ENCODE measurements at places on chromosomes 4 and X.
A peak's percentile ranks its signal among the peaks of the same experiment; 100 is the strongest.

GRCh38 chr4:56468097-56468422, 643 bp downstream of the SRP72 start:
- DNase-seq: peak; percentile 26

DNA sequence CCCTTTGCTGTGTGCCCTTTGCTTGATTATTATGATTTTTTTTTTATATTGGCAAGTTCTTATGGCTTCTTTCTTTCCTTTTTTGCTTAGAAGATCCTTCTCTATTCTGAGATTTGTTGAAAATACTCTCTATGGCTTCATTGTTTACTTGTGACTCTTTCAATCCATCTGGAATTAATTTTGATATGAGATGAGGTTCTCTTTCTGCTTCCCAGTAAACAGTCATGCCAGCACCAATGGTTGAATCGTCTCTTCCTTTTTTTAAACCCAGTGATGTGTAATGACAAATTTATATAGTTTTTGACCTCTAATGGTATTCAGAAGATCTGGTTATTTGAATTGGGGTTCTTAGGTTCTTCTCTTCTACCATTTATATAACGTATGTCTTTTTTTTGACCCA, 121.8 kb downstream of the ARHGAP10 start:
- no peak for DNase-seq

GRCh38 chr4:43816116-43816515, 632.5 kb downstream of the KCTD8 start:
- no peak for DNase-seq

DNA sequence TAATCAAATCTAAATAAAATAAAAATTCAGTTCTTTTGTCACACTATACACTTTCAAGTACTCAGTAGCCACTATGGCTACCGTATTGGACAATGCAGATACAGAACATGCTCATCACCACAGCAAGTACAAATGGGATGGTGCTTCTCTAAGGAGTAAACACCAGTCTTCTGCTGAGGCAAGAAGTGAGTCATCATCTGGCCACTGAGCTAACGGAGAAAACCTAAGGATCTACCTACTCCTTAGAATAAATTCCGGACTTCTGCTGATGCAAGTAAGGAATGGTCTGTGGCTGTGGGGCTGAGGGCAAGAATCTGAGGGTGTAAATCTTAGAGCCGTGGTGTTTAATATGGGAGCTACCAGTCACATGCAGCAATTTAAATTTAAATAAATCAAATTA, 11.3 kb upstream of the RBMXL3 start:
- DNase-seq: no peak

GRCh38 chrX:139881572-139881971, 51.3 kb downstream of the ATP11C start:
- DNase-seq: no peak

DNA sequence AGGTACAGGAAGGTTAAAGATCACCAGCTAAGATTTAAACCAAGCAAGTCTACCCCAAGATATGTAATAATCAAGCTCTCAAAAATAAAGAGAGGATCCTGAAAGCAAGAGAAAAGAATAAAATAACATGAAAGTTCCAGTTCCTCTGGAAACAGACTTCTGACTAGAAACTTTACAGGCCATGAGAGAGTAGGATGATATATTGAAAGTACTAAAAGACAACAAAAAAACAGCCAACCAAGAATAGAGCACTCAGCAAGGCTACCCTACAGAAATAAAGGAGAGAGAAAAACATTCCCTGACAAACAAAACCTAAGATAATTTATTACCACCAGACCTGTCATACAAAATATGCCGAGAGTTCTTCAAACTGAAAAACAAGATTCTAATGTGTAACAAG, 450.5 kb downstream of the ARAP2 start:
- no peak for DNase-seq

DNA sequence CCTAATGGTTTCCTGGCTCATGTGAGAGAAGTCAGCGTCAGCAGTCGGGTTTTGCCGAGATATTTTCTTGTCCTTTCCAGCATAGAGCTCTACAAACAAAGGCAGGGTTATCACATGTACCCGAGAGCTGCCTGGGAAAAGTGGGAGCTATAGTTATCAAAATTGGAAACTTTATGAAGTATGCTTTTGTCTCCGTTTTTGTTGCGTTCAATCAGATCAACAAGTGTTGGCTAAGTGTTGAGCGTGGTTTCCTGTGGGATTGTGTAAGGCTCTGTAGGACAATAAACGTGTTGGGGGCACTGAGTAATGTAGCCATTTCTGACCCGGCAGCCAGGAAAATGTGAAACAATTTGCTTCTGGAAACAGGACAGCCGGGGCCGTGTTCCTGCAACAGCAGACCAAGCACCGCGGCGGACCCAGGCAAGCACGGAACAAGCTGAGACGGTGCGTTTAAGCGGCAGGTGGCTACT, at the start of gene BMX:
Gene BMX (plus strand): TSS at position 311 of the 470 bp plus-strand sequence. CDS start 7,547 bp downstream, outside the sequence.
- DNase-seq: no peak

- peak; percentile 17 for DNase-seq
Observed at GRCh38 chrX:154751203-154751668, 359 bp upstream of the GAB3 start.

- no peak for DNase-seq
Observed at GRCh38 chr4:2913168-2913567, 50.0 kb downstream of the NOP14 start.

DNA sequence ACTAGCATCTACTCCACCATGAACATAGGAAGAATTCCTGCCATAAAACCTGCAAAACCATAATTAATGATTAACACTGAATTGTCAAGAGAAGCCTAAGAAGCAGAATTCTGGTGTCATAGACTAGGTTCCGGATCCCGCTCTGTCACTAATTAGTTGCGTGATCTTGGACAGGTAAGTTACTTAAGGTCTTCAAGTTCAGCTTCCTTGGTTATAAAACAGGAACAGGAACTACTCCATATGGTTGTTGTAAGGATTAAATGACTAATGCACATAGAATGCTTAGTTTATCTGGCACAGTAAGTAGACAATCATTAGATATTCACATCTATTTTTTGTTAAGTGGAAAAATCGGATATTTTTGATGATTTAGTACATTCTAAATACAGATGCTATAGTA, 14.3 kb downstream of the G3BP2 start:
- DNase-seq: no peak

- no peak for DNase-seq
Observed at GRCh38 chr4:146183209-146183608, 7.7 kb downstream of the LSM6 start.

GRCh38 chr4:16532240-16532970, 306.1 kb upstream of the TAPT1 start:
- no peak for DNase-seq

DNA sequence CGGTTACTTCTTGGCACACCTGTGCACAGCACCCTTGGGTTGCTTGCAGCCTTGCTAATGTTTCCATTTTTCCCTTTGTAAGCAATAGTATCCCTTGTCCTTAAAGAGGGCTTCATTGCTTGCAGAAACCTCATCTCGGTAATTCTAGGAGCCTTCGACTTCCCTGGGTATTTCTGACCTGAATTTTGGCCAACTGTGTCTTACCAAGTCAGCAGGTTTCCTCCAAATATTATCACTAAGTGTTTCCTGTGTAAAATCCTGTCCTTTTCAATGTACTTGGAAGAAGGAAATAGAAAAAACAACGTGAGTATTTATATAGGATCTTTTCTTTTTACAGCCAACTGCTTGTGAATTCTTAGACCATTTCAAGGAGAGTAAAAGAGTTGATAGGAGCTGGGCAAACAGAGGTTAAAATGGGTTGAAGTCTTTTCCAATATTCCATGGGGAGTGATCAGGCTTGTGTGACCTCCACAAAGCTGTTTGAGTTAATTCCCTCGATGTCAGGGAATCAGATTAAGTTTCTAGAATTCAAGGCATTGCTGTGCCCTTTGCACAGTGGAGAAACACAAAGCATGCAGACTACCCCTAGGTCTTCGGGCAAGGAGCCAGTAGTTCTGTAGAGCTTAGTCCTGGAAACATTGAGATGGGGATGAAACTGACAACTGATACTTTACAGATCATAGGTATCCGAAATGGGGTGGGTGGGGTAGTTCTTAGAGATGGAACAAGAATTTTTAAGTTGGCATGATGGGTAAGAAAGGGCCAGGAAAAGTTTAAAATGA, 209.9 kb downstream of the CPE start:
- DNase-seq: no peak

DNA sequence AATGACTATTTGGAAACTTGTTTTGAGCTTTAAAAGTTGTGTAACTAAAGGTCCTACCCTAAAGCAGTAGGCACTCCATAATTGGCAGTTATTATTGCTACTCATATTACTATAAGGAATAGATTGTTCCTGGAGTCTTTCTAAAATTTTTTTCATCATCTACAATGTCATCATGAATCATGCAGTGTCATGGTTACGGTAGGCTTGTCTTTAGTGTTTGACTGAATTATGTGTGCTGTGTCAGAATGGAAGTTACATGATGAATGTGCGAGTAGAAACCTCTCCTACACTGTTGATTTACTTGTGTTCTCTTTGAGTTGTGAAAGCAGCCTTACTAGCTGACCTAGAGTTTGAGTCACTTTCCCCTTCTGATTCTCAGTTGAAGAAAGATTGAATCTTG, 1099.9 kb downstream of the RAPGEF2 start:
- no peak for DNase-seq

DNA sequence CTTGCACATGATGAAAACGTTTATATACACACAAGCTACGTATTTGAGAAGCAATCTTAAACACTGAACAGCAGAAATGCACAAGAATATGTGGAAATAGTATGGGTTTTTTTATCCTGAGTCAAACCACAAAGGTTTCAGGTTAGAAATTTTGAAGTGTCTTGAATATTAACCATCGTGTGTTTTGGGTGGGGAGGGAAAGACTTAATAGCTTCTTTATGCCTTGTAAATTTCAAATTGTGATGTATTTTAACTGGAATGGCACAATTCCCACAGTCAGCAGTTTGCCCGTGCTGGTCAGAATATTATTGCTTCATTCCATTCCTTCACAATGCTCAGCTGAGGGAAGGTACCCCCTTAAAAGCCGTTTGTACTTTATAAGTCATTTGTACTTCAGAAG, 67.4 kb upstream of the WDR1 start:
- DNase-seq: no peak

Measured in activated naive CD4-positive, alpha-beta T cell treated with anti-CD3 and anti-CD28 coated beads, Interleukin-2, amount 50 U/mL, for 16 hours (primary cell).